ENCODE measurements at places on chromosomes 13 and 19.

DNA sequence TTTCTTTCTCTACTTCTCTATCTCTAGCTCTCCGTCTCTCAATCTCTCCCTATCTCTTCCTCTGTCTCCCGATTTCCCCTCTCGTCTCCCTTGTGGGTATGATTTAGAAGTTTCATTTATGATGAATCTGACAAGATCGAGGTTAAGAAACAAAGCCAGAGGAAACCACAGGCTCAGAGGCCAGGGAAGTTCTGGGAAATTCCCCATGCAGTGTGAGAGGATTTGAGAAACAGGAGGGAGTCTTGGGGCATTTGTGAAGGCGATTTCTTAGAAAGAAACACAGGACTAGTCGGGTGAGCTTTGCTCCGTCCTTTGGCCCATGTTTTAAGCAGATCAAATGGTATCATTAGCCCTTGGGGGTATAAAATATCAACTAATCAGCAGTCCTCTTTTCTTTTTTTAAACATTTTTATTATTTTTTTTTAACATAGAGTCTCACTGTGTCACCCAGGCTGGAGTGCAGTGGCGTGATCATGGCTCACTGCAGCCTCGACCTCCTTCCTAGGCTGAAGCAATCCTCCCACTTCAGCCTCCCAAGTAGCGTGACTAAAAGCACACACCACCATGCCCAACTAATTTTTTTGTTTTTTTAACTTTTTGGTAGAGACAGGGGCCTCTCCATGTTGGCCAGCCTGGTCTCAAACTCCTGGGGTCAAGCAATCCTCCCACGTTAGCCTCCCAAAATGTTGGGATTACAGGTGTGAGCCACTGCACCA, 25.8 kb downstream of the TNFSF9 start:
- DNase-seq, result no peak

- DNase-seq, result no peak
Observed at GRCh38 chr13:74662905-74663304, 528.7 kb upstream of the KLF12 start.

- DNase-seq, result no peak
Observed at GRCh38 chr19:12314553-12314952, 18.9 kb downstream of the ZNF563 start.

DNA sequence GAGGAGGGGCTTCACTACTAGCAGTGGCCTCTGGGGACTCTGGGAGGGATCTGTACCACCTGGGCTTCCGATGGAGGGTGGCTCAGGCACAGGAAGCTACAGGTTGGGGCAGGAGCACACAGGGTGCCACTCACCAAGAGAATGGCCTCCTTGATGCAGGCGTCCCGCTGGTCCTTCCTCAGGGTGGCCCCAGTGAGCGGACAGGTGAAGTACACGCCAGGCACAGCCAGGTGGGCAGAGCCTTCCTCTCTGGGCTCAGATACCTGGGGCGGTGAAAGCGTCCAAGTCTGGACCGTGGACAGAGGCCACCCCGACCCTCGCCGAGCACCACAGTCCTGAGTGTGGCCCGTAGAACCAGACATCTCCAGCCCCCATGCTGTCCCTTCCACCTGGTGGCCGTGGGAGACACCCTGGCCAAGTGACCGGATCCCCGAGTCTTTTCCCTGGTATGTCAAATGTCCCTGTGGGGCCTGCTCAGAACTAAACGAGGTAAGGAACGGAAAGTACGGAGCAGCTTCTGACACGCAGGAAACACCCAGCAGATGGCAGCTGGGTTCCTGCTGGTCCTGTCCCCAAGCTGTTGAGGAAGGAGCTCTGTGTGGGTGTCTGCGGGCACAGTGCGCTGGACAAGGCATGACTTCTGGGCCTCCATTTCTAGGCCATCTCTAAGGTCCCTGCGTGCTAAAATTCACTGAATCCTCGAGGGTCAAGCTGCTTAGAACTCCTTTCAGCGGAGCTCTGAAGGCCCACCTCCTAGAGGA, 5.2 kb downstream of the UBXN6 start:
- DNase-seq, result no peak

DNA sequence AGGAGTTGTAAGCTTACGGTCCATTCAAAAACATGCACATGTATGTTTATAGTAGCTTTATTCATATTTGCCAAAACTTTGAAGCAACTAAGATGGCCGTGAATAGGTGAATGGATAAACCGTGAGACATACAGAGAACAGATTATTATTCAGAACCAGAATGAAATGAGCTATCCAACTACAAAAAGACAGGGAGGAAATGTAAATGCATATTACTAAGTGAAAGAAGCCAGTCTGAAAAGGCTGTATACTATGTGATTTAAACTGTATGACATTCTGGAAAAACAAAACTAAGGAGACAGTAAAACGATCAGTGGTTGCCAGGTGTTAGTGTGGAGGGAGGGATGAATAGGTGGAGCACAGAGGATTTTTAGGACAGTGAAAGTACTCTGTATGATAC, 19.9 kb downstream of the NDFIP2 start:
- no peak for DNase-seq

GRCh38 chr19:53868091-53868891, 608 bp downstream of the MYADM start:
- DNase-seq, result peak; percentile 89

- no peak for DNase-seq
Observed at GRCh38 chr19:39413272-39413910, 922 bp downstream of the PLEKHG2 start.

DNA sequence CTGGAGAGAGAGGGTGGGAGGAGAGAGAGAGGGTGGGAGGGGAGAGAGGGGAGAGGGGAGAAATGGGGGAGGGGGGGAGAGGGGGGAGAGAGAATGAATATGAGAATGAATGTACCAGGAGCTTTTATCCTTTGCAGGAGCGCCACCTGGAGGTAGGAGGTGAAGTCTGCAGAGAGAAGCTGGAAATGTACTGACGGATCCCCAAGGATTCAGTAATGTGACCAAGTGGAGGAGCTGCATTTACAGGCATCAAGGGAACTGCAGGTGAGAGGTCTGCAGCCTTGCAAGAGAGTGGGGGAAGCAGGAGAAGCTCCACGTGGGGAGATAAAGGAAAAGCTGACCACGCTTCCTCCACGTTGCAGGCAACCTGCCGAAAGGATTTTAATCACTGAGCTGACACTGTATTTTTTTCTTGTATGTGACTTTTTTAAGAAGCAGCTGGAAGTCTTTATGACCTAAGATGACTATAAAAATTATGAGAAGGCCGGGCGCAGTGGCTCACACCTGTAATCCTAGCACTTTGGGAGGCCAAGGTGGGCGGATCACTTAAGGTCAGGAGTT, 33.7 kb downstream of the VSTM1 start:
- no peak for DNase-seq

DNA sequence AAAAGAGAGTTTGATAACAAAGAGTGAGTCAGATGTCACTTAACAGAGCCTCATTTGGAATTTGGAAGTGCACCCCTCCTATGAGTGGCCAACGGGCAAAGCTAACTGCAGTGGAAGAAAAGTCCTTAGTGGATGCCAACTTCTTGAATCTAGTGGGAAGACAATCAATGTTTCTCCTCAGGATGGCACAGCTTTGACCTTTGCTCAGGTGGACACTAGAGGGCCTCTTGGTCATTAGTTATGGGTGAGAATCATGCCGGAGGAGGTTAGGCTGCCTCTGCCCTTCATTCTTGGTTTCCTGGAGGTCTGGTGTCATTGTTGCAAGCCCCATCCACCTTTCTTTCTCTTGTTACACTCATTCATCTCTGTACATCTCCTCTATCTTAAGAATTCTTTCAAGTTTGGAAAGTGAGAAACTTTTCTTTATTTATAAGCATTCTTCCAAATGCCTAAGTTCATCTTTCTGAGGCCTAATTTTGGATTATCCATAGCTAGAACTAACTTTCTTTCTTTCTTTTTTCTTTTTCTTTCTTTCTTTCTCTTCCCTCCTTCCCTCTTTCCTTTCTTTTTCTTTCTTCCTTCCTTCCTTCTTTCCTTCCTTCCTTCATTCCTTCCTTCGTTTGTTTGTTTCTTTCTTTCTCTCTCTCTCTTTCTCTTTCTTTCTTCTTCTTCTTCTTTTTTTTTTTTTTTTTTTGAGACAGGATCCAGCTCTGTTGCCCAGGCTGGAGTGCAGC, 327.2 kb upstream of the TSHZ3 start:
- DNase-seq, result no peak

GRCh38 chr13:29619995-29620394, 24.5 kb upstream of the SLC7A1 start:
- DNase-seq, result no peak

- no peak for DNase-seq
Observed at GRCh38 chr13:48842316-48842715, 133.4 kb upstream of the FNDC3A start.

GRCh38 chr13:80313668-80314256, 27.2 kb downstream of the SPRY2 start:
- DNase-seq, result no peak

GRCh38 chr13:46885018-46885417, 11.8 kb downstream of the HTR2A start:
- no peak for DNase-seq

DNA sequence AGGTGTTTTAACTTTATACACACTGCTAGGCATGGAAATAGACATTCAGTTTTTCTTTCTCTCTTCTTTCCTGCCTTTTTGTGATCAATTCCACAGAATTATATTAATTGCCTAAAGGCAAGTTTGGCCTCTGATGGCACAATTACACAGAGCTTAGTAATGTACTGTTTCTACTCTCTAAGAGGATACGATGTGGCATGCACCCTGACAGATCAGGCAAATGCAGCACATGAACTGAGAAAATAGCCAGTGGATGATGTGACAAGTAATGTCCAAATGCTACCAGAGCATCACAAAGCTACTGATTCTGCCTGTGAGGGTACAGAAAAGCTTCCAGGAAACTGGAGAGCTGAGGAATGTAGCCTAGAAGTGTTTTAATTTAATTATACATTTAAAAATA, 233.8 kb upstream of the PRR20A start:
- no peak for DNase-seq

- no peak for DNase-seq
Observed at GRCh38 chr13:91817250-91817649, 418.8 kb downstream of the GPC5 start.

GRCh38 chr13:105894697-105895096, 640.8 kb downstream of the EFNB2 start:
- DNase-seq, result no peak

DNA sequence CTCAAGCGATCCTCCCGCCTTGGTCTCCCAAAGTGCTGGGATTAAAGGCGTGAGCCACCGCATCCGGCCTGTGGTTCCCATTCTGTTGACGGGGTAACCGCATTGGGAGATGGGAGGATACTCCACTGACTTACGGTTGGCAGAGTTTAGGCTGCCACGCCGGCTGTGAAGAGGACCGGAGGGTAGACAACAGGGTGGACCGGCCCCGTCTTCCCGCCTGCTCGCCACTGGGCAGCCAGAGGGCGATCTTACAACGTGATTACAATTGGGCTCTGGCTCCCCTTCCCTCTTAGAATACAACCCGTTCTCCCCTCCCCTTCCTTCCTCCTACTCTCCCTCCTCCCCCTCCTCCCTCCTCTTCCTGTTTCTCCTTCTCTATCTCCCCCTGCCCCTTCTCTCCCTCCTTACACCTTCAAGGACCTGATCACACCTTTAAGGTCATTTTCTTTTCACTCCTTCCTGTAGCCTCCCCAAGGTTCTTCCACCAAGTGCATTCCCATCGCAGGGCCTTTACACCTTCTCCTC, 957 bp upstream of the CCDC194 start:
- no peak for DNase-seq

GRCh38 chr13:85564598-85564997, 234.6 kb downstream of the SLITRK6 start:
- DNase-seq, result no peak

- no peak for DNase-seq
Observed at GRCh38 chr13:29961036-29961670, 110.7 kb upstream of the UBL3 start.

DNA sequence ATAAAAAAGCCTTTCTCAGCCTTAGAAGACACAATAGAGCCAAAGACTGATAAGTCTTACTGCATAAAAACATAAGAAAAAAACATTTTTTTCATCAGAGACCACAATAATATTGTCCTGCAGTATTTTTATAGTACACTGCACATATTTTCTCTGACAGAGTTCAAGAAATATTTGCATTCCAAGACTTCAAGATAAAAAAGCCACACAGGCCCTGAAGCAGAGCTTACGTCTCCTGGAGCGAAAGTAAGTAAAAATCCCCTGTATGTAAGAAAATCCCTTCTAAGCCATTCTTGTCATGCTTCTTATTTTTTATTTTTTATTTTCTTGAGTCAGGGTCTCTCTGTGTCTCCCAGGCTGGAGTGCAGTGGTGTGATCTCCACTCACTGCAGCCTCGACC, 755.9 kb downstream of the LIG4 start:
- DNase-seq, result no peak

DNA sequence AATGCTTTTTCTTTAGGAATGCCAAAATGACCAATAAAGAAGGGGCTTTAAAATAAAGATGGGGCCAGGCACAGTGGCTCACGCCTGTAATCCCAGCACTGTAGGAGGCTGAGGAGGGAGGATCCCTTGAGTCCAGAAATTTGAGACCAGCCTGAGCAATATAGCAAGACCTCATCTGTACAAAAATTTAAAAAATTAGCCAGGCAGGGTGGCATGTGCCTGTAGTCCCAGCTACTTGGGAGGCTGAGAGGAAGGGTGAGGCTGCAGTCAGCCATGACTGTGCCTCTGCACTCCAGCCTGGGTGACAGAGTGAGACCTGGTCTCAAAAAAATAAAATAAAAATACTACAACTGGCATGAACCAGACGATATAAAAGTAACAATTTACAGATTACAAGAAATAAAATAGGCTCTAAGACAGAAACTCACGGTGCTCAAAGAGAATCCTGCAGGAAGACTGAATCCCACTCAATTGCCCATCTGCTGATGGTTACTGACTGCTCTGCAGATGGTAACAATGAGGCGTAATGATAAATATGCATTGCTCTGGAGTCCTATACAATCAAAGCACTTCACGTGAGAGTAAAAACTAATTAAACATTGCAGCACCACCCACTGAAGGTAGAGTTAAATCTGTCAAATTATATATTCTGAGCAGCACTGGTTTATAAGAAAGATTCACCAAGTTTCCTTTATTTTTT, 93.2 kb downstream of the LHFPL6 start:
- no peak for DNase-seq

GRCh38 chr19:43966079-43966694, 15.2 kb downstream of the ZNF221 start:
- DNase-seq, result no peak

GRCh38 chr13:45297456-45298205, 43.4 kb downstream of the TPT1 start:
- no peak for DNase-seq

DNA sequence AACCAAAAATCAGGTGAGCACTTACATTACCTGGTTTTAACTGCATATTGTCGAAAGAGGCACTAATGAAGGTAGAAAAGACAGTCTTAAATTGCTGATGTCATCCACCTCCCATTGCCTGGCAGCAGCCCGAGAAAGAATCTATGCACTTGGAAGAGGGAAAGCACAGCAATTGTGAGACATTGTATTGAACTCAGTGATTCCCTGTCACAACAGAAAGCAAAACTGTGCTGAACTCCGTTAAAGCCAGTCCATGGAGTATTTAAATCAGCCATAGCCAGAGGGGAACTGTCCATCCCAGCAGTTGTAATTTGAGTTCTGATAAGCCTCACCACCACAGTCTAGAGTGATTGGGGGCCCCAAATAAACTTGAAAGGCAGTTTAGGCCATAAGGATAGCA, 466.6 kb upstream of the PCDH9 start:
- no peak for DNase-seq
